ENCODE measurements at places on chromosomes 1 and 21.

DNA sequence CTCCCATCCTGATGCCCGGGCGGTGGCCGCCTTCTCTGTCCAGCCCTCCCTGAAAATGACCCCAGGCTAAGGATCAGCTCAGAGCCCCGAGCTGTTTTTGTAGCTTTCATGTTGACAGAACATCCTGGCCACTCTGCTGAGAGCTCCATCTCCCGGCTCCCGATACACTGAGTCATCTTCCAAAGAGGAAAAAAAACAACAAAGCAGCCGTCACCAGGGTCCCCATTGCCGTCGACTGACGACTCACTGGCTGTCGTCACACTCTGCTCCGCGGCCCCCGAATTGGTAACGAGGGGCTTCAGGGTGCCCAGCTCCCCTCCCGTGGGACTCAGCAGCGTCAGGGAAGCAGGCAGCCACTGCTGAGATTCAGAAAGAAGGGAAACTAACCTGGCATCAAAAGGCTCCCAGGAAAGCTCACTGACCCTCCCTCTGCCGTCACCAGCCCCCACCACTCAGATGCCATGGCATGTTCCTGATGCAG is 67.2 kb downstream of the CD46 start:
- DNase-seq, result no peak

DNA sequence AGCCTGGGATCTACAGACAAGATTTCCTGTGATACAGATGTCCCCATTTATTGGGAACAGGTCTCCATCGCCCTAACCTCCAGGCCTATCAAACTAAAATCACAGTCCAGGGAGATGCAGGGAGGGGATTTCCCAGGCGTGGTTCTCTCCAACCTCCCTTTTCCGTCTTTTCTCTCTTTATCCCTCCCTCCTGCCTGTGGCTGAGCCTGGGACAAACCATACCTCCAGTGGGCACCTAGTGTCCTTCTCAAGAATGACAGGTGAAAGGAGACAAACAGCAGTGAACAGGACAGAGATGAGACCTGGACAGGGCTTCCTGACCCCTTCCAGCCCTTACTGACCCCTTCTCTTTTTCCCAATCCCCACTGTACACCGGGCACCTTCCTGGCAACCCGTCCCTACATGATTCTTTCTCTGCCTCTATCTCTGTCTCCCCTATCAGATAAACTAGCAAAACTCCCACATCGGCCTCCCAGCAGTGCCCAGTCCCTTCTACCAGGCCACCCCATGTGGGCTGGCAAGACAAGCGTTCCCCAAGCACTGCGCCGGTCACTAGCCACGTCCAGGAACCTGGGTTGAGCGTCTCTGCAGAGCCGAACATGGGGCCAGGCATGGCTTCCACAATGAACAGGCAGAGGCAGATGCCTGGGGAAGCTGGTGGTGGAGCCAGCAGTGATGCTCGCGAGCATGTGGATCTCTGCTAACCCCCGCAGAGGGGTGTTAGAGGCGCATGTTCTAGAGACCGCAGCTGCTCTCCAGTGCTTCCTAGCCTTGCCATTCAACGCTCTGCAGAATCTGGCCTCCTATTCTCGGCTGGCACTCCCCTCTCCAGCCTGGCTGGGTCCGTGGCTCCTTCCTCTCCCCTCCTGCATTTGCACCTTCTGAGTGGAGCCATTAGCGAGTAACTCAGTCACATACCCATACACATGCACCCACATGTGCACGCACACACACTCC is 54.7 kb downstream of the ELK4 start:
- DNase-seq, result no peak

DNA sequence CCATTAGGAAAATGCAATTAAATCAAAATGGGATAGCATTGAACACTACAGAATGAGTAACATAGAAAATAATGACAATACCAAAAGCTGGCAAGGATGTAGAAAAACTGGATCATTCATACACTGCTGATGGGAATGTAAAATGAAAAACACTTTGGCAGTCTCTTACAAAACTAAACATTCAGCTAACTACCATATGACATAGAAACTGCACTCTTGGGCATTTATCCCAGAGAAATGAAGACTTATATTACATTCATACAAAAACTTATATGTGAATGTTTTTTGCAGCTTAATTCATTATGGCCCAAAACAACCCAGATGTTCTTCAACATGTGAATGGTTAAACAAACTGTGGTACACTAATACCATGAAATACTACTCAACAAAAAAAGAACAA is 66.4 kb downstream of the ANKRD13C start:
- DNase-seq, result no peak

DNA sequence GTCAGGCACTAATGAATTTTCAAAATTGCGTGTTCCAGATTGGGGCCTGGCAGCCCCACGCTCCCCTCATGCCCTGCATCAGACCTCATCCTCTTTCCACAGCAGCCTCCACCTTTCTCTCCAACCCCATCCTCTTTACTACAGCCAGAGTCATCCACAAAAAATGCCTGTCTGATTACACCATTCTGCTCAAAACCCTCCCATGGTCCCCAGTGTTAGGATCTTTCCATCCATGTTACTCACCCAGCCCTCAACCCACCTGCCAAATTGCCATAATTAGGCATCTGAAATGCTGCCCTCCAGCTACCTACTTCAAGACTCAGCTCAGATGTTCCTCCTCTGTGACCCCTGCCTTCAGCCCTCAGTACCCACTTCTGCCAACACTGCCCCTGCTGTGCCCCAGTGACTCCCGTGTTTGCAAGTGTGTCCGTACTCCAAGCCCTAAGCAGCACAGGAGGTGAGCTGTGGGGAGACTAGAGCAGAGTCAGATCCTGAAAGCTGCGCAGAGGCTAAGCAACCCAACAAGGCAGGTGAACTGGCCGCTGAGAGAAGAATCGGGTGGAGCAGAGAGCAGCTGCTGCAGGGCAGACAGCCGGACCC is 715 bp upstream of the ARTN start:
- DNase-seq, result no peak

GRCh38 chr1:24652382-24652781 is 9.3 kb downstream of the SRRM1 start:
- no peak for DNase-seq

DNA sequence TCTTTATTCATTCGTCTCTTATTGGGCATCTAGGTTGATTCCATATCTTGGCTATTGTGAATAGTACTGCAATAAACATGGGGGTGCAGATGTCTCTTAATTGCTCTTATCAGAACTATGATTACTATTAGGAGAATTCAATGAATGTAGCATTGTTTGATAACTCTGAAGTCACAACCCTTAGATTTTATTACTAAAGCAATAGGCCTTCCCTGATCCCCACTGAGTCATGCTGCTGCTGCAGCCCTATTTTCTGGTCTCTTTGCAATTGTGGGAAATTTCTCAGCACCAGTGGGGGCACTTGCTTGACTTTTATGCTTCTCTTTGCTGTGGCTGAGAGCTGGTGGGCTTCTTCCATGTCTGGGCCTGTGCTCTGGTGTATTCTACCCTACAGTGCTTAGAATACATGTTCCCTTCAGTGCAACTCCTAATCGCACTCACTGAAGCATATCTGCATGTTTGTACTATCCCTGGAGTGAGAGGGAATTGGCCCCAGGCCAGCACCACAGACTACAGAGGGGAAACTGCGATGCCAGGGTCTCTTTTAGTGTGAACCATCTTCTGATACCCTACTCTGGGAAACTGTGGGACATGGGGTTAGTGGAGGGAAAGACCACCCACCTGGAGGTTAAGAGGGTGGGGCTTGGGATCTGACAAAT is 52.2 kb upstream of the ROR1 start:
- DNase-seq, result no peak

DNA sequence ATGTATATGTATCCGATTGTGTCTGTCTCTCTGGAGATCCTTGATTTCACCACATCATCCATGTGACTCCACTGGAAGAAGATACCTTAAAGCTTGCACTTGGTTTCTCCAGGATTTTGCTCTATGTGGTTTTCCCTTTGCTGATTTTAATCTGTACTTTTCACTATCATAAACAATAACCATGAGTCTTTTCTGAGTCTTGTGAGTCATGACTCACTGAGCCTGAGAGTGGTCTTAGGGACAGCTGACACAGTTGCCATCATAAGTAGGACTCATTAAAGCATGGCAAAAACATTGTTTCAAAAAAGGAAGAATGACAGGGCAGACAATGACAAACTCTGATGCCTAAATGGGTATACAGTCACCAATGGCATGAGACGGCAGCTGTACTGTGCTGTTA is 226.2 kb downstream of the AKT3 start:
- DNase-seq, result no peak

DNA sequence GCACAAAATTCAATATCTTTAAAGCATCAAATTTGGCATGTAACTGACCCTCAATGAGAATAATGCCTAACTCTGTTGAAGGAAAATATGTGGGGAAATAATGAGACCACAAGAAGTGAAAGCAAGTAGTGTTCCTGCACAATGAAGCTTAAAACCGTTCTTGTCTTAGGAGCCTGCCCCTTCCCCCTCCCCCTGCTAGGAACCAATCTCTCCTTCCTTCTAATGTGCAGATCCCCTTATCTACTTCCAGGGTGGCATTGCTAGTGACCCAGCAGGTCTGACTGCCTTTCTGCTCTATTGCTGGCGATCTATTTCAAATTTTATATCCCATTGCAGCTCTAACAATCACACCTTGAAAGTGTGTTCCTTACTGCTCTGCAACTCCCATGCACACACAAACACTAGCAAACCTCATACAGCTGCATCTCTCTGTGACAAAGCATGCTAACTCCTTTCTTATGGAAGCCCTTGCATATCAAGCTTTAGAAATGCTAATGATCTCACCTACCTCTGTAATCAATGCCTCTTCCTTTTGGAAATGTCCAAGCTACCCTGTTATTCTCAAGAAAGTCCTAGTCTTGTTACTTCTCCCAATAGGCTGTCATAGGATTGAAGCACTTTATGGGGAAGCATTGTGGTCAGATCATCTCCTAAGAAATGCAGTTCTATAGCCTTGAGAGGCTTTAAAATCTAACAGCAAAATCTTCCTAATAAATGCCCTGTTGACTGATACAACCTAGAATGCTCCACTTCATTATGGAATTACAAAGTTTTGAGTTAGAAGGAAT is 26.5 kb downstream of the BCL9 start:
- DNase-seq, result no peak

GRCh38 chr1:210373878-210374599 is 45.3 kb downstream of the HHAT start:
- DNase-seq, result no peak
